ENCODE measurements at places on chromosomes 2 and 18.

GRCh38 chr18:75393721-75394120, 33.8 kb downstream of the SMIM21 start:
- DNase-seq: no peak

DNA sequence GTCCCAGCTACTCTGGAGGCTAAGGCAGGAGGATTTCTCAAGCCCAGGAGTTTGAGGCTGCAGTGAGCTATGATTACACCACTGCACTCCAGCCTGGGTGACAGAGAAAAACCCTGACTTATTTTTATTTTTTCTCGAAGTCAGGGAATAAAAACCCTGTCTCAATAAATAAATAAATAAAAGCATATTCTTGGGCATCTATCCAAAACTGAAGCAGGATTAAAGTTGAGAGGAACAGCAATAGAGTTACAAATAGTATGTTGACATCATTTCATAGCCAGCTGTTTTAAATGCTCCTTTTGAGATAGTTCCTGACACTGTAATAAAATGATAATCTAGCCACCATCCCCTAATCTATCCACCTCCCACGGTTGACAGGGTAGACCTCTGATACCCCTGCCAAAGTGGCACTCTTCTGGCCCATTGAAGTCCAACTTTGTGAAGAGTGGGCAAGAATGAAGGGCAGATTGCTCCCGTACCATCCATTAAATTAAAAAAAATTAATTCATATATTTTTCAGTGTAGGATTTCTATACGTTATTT, 42.3 kb upstream of the LPIN2 start:
- DNase-seq: no peak

- peak; percentile 23 for DNase-seq
Observed at GRCh38 chr2:47771211-47771610, 11.7 kb upstream of the MSH6 start.

GRCh38 chr2:216245391-216245975, 126.8 kb downstream of the MARCHF4 start:
- no peak for DNase-seq

DNA sequence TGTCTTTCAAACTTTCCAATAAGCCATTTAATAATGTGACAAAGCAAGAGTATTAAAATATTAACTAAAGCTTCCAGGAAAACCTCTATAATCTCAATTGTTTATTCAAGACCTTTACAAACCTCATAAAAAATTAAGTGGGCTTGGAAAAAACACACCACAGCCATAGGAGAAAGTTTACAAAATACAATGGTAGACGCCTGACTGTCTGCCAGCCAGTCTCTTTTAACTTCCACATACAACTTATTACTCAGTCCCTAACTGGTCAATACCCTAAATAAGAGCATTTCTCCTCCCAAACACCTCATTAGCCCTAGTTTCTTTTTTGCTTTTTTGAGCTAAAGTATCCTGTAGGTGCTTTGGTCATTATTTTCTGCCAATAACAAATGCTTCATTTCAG, 247.4 kb upstream of the CYP26B1 start:
- DNase-seq: no peak

DNA sequence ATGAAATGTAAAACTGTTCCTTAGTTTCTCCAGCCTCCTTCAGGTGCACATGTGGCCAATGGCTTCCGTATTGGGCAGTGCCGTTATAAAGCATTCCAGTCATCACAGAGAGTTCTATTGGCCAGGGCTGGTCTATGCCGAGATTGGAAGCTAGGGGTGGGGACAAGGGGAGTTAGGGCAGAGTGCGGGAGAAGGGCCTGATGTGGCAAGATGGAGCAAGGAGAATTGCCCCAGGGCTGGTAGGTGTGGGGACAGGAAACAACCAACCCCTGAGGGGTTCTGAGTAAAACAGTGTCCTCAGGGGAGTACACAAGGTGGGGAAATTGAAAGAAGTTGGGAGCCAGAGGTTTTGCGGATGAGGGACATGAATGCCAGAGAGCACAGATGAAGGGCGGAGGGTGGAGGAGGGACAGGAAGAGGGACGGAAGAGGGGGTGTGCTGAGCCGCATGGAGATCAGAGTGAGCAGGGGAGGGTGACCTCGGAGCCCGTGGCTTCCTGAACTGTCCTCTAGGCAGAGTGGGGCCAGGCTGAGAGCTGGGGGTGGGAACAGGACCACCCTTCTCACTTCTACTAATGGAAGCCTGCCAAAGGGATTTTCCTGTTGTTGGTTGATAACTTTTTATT, 9.1 kb upstream of the ATP6V1C2 start:
- no peak for DNase-seq

DNA sequence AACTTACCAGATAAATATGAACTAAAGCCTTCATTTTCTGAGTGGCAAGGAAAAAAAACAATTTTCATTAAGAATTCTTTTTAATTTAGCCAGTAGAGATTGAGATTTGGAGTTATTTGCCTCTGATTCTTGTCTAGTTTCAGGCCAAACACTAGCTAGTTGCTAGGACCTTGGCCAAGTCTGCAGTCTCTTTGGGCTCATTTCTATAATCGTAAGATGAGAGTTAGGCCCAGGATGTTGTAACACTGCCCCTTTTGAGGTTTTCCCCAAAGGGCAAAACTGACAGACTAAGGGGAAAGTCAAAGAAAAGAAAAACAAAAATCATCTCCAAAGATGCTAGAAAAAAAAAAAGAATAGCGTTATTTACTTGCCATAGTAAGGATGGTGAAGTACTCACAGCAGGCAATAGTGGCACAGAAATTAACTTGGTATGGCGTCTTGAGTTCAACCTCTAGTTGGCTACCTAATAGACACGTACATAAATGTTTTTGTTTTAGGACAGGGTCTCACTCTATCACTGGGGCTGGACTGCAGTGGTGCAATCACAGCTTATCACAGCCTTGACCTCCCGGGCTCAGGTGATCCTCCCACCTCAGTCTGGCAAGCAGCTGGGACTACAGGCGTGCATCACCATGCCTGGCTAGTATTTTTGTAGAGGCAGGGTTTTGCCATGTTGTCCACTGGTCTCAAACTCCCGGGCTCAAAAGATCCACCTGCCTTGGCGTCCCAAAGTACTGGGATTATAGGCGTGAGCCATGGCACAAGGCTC, 23.0 kb upstream of the ADAM17 start:
- no peak for DNase-seq

DNA sequence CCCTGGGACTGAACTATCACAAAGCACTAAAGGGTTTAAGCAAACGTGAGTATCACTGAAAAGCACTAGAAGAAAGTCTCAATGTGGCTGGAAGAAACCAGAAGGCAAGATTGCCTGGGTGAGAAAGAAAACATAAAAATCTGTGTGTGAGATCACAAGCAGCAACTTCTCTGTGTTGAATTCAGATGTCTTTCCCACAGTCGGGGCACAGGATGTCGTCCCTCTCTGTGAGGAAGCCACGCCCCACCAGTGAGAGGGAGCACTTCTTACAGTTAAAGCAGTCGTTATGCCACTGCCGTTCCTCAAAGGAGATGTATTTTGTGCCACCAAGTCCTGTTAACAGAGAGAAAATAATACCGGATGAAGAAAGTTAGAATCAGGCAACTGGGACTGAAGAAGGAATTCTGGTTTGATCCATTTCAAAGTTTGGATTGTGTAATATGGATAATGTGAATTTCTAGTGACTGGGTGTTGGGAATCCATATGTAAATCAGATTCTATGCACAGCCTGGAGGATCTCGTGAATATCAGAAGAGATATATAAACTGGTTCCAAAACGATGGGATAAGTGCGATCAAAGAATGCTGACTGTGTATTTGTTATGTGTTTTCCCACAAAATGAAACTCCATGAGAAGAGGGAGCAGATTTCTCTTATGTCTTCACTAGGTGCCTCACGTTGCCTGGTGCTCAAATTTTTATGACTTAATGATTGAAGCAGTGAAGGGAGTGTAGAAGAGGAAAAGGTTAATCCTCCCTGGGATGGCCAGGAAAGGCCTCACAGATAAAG, 24.0 kb downstream of the C2orf49 start:
- DNase-seq: no peak

GRCh38 chr2:124975224-124975623, 950.1 kb downstream of the CNTNAP5 start:
- no peak for DNase-seq

- no peak for DNase-seq
Observed at GRCh38 chr18:336713-337112, 68.9 kb upstream of the THOC1 start.

DNA sequence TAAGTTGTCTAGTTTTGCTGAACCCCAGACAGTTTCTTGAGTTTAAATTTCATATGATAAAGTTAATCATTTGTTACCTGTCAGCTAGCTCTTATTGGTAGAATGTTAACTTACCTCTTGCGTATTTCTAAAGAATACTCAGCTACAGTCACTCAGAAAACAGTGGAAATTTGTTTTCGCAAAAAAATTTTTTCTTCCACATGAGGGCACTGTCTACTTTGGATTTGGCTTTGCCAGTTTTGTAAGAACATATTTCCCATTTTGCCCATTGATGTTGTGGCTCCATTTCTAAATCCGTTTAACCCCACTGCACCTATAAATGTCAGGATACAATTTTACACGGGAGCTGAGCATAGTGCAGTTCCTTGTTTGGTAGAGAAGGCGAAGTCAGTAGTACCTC, 19.1 kb upstream of the GCFC2 start:
- DNase-seq: no peak

- no peak for DNase-seq
Observed at GRCh38 chr2:97730245-97730644, 16.9 kb downstream of the ZAP70 start.

- no peak for DNase-seq
Observed at GRCh38 chr2:165679621-165680020, 114.4 kb downstream of the GALNT3 start.

GRCh38 chr2:9240745-9241144, 34.1 kb downstream of the ASAP2 start:
- no peak for DNase-seq

Data from NCI-H2029 treated with DMSO at 0.1 percent for 48 hours (cell line).